Spinal cord (tissue), 10 donors: ENCODE measurements at places on chromosomes 13 and 19.
A peak's percentile ranks its signal among the peaks of the same experiment; 100 is the strongest.

DNA sequence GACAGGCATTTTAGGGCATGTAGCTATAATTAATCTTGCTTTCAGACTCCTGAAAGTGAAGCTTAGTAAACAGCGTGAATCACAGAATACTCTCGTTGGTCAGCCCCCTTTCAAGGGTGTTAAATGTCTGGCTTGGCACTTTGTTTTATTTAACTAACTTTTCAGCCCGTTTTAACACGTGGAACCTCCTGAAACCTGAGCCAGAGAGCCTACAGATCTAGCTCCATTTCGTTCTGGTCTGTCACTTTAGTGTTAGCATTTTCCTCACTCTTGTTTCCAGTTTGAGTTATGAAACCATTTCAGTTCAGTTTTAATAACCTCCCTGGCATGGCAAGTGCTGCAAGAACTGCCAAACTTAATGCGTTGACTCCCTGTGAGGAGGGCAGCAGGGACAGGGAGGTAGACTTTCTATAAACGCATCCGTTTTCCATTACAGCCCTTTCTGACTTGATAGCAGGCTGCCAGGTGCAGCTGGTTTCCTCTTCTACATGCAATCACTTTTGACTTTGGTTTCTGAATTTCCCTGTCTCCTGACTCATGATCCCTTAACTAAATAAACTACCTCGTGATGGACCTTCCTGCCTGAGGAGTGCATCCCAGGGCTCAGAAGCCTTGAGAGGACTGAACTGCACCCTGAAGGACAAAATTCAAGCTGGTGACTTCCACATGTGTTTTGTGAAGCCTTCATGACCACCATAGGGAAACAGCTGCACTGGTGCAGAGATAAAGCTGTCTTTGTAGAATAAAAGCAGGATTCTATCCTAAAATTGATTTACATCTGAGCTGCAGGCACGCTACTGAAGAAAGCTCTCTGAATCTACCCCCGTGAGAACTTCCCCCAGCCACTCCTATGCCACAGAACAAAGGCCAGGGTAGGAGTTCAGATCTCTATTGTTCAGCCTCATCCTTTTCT lies 192.6 kb downstream of the DLEU7 start:
- DNase-seq = no peak

- DNase-seq = peak; percentile 22
Measured at GRCh38 chr13:45242070-45242469, 41.2 kb upstream of the KCTD4 start.

- DNase-seq = no peak
Measured at GRCh38 chr13:50401721-50402465, 386.6 kb downstream of the KCNRG start.

DNA sequence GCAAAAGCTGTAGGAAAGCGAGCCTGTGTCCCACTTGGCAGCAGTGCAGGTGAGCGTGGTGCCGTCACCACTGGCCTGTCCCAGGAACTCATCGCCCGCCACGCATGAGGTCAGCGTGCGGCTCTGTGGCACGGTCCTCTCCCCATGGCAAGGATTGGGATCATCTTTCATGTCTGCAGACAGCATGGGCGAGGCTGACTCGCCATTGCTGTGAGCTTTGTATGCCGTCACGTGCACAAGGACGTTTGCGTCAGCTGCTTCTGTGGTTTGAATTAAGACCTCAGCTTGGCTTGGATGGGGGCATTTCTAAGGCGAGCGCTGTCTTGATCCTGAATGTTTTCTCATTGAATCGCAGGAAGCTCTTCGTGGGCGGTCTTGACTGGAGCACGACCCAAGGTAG lies 9.8 kb downstream of the DAZAP1 start:
- DNase-seq = no peak

DNA sequence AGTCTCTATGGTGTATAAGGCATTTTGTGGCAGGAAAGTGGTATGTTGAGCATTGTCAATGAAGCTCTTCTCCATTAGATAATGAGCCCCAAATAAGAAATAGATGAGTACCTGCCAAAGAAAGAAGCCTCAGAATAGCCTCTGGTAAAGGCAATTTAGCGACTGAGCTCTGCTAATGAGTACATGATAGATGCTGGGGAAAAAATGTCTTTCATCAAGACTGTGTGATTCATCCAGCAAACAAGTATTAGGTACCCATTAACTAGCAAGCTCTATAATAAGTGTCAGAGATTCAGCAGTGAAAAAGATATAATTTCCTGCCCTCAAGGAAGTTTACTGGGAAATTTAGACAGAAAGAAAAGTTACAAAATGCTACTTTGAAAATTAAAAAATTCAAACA lies 294.6 kb downstream of the ITGBL1 start:
- no peak for DNase-seq

- no peak for DNase-seq
Measured at GRCh38 chr13:71018544-71018943, 848.5 kb downstream of the DACH1 start.

GRCh38 chr13:103515410-103515809 lies 449.2 kb upstream of the SLC10A2 start:
- no peak for DNase-seq
